Heart left ventricle (tissue), 16 donors: ENCODE measurements at places on chromosomes 2 and 18. TPM values are rescaled to one million over a fixed set of nuclear protein-coding genes. Genes with fewer than 3 reads are reported as not detected.

GRCh38 chr2:120930236-120930635 lies 194.6 kb downstream of the GLI2 start:
- DNase-seq, result no peak

DNA sequence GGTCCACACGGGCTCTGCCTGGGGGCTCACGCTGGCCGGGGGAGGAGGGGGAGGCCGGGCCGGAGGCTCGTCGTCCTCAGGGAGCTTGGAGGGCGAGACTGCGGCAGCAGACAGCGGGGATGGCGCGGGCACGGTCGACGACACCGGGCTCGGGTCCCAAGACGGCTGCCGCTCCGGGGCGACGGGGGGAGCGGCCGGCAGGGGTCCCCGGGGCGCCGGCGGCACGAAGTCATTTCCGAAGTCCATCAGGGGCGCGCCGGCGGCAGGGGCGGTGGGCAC lies 491 bp downstream of the RTN4 start:
- DNase-seq, result no peak

- DNase-seq, result no peak
Observed at GRCh38 chr2:27250652-27251379, 12.0 kb downstream of the SLC30A3 start.

DNA sequence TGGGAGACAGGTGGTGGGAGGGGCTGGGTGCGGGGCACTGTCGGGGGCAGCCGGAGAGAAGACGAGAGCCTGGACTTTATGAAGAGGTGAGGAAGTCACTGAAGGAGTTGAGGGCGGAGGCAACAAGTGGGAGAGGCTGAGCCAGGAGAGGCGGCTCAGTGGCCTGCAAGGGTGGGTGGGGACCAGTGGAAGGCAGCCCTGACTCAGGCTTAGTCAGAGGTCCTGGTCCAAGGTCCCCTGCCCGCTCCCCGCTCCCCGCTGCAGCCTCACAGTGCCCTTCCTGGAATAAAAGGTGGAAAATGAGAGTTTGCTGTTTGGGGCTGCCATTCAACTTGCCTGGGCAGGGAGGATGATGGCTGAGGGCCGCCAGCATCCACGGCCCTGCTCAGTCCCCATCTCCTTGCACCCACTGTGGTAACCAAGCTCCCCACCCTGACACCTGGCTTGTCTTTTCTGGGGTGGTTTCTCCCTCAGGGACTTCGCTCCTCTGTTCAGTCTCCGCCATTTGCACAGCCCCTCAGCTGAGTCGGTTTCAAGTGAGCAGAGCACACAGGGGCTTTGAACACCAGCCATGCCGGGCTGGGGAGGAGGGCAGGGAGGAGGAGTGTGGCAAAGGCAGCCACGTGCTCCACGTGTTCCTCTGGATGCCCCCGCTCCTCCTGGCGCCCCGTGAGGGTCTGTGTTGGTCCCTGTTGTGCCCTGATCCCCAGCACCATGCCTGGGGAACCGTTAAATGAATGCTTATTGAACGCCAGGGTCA lies 13.7 kb upstream of the RALB start:
- no peak for DNase-seq

The ESPNL gene
- polyA plus RNA-seq, result 0.27 TPM
